ENCODE measurements at places on chromosomes 11 and 22.

DNA sequence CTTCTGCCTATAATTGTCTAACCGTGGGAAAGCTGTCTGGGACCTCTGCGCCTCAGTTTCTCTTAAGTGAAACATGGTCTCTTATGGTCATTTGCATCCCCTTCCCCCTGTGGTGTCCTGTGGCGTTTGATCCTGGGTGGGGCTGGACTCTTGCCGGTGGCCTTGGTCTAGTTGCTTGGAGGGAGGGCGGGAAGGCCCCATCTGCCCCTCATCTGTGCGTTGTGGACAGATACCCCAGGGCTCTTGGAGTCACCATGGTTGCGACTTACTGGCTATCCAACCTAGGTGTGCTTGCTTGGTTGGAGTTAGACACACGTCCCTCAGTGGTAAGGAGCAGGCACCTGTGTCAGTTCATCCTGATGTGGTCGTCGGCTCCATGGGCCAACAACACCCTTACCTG is 15.2 kb downstream of the SHANK3 start:
- DNase-seq: no peak
- peaks cover 40% of the 10 kb centered on the region for H3K36me3 ChIP-seq
- no peak overlapping the region for H3K4me3 ChIP-seq
- no peaks in the 10 kb centered on the region for H3K27me3 ChIP-seq
- no peak overlapping the region for H3K27ac ChIP-seq
- peaks cover 20% of the 10 kb centered on the region for H3K4me1 ChIP-seq

- H3K27ac ChIP-seq: no peak overlapping the region
- peaks cover 11% of the 10 kb centered on the region for H3K27me3 ChIP-seq
- no peak for DNase-seq
- H3K4me3 ChIP-seq: no peak overlapping the region
- H3K4me1 ChIP-seq: no peaks in the 10 kb centered on the region
Observed at GRCh38 chr11:61913699-61914395, 3.5 kb downstream of the RAB3IL1 start.

DNA sequence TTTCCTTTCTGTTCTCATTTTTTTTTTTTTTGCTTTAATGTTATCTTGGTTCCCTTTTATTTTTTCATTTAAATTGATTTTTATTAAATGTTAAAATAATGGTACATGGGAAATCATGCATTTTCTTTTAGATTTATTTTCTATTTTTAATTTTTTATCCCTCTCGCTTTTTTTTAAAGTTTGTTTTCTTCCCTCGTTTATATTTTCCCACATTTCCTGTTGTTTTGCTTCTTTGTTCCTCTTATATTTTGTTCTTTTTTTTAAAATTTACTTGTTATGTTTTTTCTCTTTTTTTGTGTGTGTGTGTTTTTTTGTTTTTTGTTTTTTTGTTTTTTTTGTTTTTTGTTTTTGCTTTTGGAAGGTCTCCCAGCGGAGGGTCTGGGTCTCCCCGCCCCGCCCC is 34.9 kb upstream of the EIF3D start:
- no peaks in the 10 kb centered on the region for H3K36me3 ChIP-seq
- no peak for DNase-seq
- no peak overlapping the region for H3K27ac ChIP-seq
- H3K4me1 ChIP-seq: peaks cover 9% of the 10 kb centered on the region
- peaks cover 5% of the 10 kb centered on the region for H3K27me3 ChIP-seq
- H3K4me3 ChIP-seq: no peak overlapping the region

GRCh38 chr11:62409831-62410230 is 9.0 kb upstream of the SCGB1A1 start:
- no peak overlapping the region for H3K27ac ChIP-seq
- no peaks in the 10 kb centered on the region for H3K36me3 ChIP-seq
- DNase-seq: no peak
- no peaks in the 10 kb centered on the region for H3K27me3 ChIP-seq

GRCh38 chr11:61828379-61828628 is 204 bp downstream of the FADS2 start:
- no peaks in the 10 kb centered on the region for H3K27me3 ChIP-seq
- peak overlapping the region; percentile 86 for H3K27ac ChIP-seq
- peaks cover 45% of the 10 kb centered on the region for H3K4me1 ChIP-seq
- H3K36me3 ChIP-seq: no peaks in the 10 kb centered on the region
- peak overlapping the region; percentile 69 for H3K4me3 ChIP-seq
- DNase-seq: no peak

GRCh38 chr11:17376493-17376892 is 12.0 kb downstream of the KCNJ11 start:
- no peak for DNase-seq
- no peaks in the 10 kb centered on the region for H3K4me1 ChIP-seq
- no peak overlapping the region for H3K4me3 ChIP-seq
- no peak overlapping the region for H3K27ac ChIP-seq
- H3K36me3 ChIP-seq: no peaks in the 10 kb centered on the region

- H3K27me3 ChIP-seq: peaks cover 2% of the 10 kb centered on the region
- H3K4me3 ChIP-seq: no peak overlapping the region
- no peaks in the 10 kb centered on the region for H3K36me3 ChIP-seq
- H3K4me1 ChIP-seq: no peaks in the 10 kb centered on the region
- no peak for DNase-seq
- no peak overlapping the region for H3K27ac ChIP-seq
Observed at GRCh38 chr11:30357872-30358271, 35.0 kb downstream of the ARL14EP start.

DNA sequence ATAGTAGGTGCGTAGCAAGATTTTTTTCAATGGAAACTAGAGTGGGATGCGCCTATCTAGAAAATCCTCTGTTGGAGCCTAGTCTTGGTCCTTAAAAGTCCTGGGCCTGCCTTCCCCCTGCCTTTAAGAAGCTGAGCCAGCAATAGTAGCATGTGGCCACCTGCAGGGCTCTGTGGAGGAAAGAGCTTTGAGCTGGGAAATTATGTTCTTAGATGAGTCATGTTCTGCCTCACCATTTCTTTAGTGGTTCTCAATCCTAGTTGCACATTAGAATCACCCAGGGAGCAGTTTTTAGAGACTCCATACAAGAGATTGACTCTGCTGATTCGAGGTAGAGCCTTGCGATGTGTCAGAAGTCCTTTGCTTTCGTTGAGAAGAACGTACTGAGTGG is 133.5 kb downstream of the COMMD9 start:
- no peak for DNase-seq
- H3K27ac ChIP-seq: peak overlapping the region; percentile 75
- H3K4me1 ChIP-seq: peaks cover 32% of the 10 kb centered on the region
- no peak overlapping the region for H3K4me3 ChIP-seq
- H3K36me3 ChIP-seq: no peaks in the 10 kb centered on the region

DNA sequence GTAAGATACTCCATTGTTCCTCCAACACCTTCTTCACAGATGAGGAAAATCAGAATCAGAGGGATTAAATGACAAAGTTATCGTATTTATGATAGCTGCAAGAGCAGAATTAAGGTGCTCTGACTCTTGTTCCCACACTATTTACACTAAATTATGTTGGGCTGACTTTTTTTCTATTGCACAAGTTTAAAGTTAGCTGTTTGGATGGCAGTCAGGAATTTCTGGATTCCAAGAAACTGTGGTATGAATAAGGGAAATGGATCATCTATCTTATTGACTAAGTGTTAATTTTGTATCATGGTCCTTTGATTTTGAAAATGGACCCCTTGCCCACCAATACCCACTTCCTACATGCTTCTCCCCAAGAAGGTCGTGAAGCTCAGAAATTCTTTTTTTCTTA is 19.9 kb upstream of the APOA1 start:
- H3K4me3 ChIP-seq: no peak overlapping the region
- peaks cover 33% of the 10 kb centered on the region for H3K4me1 ChIP-seq
- H3K36me3 ChIP-seq: peaks cover 2% of the 10 kb centered on the region

DNA sequence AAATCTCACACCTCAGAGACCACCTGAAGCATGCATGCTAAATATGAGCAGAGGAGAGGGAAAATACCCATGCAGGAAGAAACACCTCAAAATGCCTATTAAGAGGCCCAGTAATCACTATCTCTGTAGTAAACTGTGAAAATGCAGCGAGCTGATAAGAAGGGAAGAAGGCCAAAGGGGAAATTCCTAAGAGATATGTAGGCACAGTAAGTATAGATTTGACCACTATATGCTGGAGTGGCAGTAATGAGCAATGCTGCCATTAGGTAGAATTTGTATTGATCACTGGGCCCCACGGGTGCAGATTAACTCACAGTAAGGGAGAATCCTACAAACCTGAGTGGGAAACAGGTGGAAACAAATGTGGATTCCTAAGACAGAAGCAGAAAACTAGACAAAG is 1813.1 kb upstream of the RAG2 start:
- no peak for DNase-seq
- no peaks in the 10 kb centered on the region for H3K27me3 ChIP-seq
- no peaks in the 10 kb centered on the region for H3K4me1 ChIP-seq
- H3K4me3 ChIP-seq: no peak overlapping the region
- no peak overlapping the region for H3K27ac ChIP-seq

DNA sequence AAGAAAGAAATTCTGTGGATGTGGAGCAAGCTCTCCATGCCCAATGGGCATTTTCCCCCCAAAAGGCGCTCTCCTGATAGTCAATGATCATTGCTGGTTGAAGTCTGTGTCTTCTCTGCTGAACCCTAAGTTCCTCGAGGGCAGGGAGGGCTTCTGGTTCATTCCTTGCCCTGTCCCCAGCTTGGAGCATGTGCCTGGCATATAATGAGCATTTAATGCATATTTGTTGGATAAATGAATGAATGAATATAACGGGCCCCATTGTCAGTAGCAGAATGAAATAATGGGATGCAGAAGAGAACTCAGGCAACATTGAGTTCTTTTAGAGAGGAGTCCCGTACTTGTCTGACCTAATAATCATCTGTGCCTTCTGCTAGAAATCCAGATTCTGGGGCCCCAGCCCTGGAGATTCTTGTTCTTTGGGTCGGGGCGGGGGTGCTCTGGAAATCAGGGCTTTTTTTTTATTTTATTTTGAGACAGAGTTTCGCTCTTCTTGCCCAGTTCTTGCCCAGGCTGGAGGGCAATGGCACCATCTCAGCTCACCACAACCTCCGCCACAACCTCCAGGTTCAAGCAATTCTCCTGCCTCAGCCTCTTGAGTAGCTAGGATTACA is 64.4 kb downstream of the CD82 start:
- no peak for DNase-seq
- no peaks in the 10 kb centered on the region for H3K36me3 ChIP-seq

GRCh38 chr11:57126766-57127400 is 54.9 kb upstream of the LRRC55 start:
- no peak overlapping the region for H3K27ac ChIP-seq
- no peak for DNase-seq
- H3K4me3 ChIP-seq: no peak overlapping the region
- peaks cover 4% of the 10 kb centered on the region for H3K4me1 ChIP-seq
- no peaks in the 10 kb centered on the region for H3K36me3 ChIP-seq
- H3K27me3 ChIP-seq: peaks cover 5% of the 10 kb centered on the region
